ENCODE measurements at places on chromosomes 3 and 15.
A peak's percentile ranks its signal among the peaks of the same experiment; 100 is the strongest.

- DNase-seq: no peak
These were observed 730.2 kb upstream of the DPPA4 start for GRCh38 chr3:110067527-110067926.

GRCh38 chr15:25176991-25177954 is 222.5 kb downstream of the SNRPN start:
- DNase-seq: peak; percentile 1

DNA sequence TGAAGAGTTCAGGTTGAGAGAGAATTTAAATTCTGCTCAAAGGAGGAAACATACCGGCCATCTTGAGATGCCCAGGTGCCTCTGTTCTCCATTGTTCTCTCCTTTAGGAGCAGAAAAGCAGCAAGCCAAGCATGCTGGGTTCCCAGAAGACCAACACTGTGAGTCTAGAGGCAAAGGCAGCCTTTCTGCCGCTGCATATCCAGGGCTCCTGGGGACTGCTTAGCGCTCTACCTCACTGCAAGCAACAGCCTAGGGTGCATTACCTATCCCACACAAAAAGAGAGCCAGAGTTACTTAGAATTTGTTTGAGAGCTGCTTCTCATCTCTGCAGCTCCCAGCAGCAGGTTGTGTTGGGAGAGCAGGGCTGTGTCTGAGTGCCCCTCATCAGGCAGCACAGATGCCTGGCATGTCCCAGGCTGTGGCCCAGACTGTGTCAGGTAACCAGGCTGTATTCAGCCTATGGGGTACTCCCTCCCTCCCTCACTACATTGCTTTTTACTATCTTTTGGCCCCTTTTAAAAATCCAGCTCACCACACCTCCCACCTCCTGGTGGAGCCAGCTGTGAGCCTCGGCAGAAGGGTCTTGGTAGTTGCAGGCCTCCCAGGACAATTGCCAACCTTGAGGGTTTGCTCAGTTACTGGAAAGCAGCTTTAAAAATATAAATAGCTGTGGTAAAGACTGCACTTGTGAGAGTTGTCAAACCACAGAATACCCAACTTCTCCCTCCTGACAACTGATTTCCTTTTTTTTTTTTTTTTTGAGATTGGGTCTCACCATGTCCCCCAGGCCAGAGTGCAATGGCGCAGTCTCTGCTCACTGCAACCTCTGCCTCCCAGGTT is 30.2 kb downstream of the BCL2L10 start:
- no peak for DNase-seq

DNA sequence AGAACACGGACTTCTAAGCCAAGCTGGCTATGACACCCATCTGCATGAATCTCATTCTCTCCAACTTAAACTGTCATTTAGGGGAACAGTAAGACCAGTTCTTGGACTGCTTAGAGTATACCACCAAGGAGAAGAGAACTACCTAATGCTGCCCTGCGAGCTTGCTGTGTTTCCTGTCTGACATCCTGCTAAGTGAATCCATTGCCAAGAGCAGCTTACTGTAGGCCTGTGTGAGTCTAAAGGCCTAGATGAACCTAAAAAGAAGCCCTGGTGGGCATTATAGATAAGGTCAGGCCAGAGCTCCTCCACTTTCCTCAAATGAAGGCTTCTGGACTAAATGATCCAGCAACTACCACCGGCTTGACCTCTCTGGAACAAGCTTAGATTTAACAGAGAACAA is 15.0 kb downstream of the LZTFL1 start:
- no peak for DNase-seq

DNA sequence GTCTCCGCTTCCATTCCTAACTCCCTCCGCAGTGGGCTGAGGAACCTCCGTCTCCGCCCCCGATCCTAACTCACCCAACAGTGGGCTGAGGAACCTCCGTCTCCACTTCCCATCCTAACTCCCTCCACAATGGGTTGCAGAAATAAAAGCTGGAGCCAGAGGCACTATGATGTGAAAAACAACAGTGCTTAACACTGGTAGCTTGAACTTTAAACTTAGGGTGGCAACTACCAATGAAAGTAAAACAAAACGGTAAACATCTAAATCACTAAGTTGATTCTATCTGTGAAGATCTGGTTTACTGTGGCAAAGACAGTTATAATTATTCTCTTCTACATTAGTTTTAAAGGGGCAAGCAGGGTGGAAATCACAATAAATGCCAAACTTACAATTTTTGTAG is 25.9 kb upstream of the GP5 start:
- no peak for DNase-seq

DNA sequence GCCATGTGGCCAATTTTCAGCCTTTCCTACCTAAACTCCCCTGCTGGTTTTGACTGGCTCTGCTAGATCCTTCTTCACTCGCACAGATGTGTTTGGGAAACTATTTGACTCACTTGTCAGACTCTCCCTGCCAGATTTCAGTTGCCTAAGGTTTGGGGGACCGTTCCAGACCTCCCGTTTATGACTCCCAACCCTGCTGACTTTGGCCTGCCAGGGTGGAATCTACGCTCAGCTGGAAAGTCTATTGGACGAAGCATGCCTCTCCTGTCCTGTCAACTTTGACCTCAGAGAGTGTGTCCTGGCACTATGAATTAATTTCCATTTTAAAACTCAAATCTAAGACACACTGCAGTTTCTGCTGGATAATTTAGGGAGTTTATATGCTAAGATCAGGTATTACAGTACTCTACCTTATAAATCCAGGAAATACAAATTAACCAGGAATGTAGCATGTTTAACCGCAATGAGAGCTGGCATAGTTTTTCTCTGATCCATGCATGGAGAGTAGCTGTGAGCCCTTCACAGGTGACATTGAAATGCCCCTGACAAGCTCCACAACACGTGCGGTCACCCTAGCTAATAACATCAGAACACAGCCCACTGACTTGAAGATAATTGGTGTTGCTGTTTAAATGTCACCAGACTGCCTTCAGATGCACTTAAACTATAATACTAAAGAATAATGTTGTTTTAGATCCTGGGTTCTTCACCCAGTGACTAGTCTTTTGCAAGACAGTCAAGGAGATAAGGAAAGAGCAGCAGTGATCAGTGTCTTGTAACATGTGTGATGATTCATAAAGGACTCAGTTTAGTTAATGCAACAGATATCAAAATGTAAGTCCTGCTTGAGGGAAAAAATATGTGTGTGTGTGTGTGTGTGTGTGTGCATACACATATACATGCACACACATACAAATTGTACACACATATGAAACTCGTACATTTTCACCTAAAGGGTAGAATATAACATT is 223.0 kb upstream of the MCTP2 start:
- DNase-seq: no peak
